ENCODE measurements at places on chromosomes 4 and X.
A peak's percentile ranks its signal among the peaks of the same experiment; 100 is the strongest.

GRCh38 chrX:11757719-11758399, at the start of gene MSL3:
MSL3 (plus strand) TSS chrX:11758237; CDS start chrX:11758264, 27 bp downstream.
- peak; percentile 74 for DNase-seq

DNA sequence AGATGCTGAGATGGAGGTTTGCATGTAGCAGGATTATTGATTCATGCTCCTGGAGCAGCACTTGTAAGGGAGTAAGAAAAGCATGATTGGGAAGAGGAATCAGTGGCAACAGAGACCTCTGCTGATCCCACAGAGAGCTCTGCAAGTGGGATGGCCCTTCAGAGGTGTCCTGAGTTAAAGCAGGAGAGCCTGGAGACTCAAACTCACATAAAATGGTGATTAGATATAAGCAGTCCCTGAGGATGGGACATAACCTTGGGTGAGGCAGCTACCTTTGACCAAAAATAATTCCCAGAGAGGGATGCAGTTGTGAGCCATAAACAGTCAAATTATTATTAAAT, 25.4 kb upstream of the BMPR1B start:
- no peak for DNase-seq

DNA sequence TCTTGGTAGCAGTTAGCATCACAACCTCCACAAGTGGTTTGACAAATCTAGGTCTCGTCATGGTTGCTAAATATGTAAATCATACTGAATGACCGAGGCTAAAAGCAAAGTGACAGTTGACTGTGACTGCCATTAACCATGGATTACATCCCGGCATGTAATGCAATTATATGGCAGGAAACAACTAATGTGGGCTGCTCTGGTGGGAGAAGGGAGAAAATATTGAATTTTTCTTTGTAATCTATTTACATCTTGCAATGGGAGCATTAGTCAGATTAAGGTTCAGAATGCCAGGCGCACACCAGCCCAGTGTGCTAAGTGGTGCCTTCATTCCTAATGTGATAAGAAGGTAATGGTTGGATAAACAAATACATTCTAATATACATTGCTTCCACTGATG, 35.8 kb downstream of the UNC5C start:
- DNase-seq, result no peak

DNA sequence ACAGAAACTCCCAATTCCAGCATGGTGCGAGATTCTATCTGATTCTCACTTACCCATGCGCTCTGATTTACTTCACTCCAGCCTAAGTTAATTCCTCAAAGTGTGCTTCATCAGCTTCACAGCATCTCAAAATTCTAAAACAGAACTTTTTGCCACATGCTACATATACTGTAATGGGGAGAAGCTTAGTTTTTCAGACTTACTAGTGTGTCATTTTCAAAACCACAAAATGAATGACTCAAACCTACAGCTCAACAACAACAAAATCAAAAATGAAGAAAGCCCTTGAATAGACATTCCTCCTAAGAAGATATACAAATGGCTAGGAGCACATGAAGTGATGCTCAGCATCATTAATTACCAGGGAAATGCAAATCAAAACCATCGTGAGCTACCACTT, 14.9 kb downstream of the IRF2 start:
- DNase-seq, result no peak

- no peak for DNase-seq
These were observed 111.7 kb downstream of the NFKB1 start for GRCh38 chr4:102612824-102613366.

GRCh38 chrX:148995661-148996060, 495.2 kb downstream of the AFF2 start:
- no peak for DNase-seq

DNA sequence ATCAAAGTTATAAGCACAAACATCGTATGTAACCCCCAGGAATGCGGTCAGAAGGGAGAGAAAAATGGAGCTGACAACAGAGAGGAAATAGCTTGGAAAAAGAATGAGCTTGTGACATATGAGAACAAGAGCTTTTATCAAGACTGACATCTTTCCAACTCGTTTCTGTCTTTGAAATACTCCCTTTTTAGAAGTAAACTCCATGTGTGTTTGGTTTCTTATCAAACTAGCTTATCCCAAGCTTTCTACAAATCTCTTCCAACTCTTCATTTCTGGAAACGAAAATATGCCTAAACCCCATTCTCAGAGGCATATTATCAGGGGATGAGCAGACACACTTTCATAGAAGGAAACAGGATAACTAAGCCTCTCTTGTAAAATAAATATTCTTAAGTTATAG, 235.4 kb downstream of the NAF1 start:
- no peak for DNase-seq

DNA sequence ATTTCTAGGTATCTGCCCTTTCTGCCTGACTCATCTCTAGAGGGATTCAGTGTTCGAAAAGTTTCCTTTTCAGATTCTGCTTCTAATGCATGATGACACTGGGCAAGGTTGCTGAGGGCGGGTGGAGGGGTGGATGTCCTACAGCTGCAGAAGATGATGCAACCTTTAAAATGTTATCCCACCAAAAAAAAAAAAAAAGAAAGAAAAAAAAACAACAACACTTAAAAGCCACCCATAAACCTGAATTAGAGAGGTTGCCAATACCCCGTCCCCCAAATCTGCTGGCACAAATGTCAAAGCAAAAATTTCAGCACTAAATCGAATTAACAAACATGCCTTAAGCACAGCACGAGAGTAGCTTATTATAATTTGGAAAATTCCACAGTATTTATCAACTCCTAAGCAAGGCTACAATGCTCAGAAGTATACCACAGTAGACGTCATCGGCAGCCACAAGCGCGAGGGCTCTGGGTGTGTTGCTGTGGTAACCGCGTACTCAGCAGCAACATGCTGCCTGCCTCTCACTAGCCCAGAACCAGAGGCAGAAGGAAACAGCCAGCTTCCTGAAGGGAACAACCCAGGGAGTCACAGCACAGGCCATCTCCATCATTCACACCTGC, 167.5 kb upstream of the MAP3K15 start:
- DNase-seq, result peak; percentile 27

- peak; percentile 34 for DNase-seq
These were observed 10.6 kb upstream of the ELF4 start for GRCh38 chrX:130120746-130121504.

GRCh38 chrX:11759172-11759460, 1.1 kb downstream of the MSL3 start:
- no peak for DNase-seq

DNA sequence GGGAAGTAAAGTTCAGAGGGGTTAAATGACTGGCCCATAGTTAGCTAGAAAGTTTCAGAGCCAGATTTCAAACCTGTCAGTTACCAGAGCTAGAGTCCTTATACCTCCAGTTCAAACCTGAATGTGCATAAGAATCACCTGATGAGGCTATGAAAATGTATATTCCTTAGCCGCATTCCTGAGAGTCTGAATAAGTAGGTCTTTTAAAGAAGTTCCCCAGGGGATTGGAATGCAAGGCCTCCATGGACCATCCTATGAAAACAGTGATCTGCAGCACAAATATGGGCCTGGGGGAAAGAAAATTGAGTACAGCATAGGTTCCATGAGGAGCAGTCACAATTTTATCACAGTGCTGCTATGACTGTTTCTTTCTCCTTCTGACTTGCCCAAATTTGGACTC, 263.9 kb upstream of the CXorf66 start:
- no peak for DNase-seq

GRCh38 chr4:142875117-142875516, 29.0 kb upstream of the INPP4B start:
- no peak for DNase-seq

GRCh38 chr4:27742816-27743215, 882.2 kb downstream of the STIM2 start:
- DNase-seq, result no peak

DNA sequence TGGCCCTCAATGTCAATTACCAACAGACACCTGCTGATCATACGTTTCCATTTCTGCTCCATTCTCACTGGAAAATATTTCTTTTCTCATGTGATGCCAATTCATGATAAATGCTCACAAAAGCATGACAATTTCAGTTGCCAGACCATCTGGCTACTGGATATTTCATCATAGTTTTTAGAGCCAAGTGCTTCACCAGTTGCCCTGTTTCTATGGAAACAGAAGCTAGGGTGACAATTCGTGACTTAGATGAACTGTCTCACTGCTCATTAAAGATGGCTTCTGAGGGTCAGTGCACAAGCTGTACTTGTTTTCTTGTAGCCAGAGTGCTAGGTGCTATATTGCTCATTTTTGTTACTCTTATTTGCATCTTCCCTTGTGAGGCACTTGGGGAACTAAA, 184.9 kb downstream of the COMMD8 start:
- DNase-seq, result no peak

- DNase-seq, result no peak
These were observed 543.6 kb upstream of the SMIM31 start for GRCh38 chr4:164210377-164210776.

Data from putamen (tissue), 1 donor.